ENCODE measurements at places on chromosomes 2 and 18.
A peak's percentile ranks its signal among the peaks of the same experiment; 100 is the strongest.

GRCh38 chr2:159455330-159455918 lies 160.9 kb downstream of the BAZ2B start:
- no peak for DNase-seq

DNA sequence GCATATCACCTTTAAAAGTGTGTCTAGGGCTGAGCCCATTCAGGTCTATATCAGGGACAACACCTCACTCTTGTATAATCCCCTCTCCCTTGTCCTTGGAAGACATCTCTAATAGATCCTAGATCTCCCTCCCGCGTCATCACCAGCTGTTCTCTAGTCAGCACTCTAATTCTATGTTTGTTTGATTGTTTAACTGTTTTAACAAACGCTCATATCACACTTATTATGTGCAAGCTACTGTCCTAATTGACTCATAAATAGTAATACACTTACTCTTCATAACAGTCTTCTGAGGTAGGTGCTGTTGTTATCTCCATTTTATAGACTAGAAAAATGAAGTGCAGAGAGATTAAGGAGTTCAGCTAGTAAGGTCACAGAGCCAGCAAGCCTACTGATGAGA lies 1.6 kb upstream of the ERMN start:
- DNase-seq: no peak

DNA sequence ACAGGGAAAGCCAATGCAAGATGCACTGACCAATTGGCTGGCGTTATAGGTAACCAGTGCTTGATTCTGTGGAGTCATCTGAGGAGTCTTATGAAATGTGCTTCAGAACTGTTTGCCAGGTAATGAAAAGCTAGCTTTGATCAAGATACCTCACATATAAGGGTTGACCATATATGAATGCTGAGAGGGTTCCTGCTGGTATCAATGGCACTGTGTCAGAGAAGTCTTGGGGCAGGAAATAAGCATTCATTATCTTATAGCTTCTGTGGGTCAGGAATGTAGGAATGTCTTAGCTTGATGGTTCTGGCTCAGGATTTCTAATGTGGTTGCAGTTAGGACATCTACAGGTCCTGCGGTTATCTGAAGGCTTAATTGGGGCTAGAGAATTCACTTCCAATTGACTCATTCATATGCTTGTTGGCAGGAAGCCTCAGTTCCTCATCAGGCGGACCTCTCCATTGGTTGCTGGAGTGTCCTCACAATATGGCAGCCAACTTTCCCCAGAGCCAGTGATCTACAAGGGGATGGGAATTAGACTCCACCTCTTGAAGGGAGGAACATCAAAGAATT lies 22.1 kb upstream of the TCF7L1 start:
- no peak for DNase-seq

DNA sequence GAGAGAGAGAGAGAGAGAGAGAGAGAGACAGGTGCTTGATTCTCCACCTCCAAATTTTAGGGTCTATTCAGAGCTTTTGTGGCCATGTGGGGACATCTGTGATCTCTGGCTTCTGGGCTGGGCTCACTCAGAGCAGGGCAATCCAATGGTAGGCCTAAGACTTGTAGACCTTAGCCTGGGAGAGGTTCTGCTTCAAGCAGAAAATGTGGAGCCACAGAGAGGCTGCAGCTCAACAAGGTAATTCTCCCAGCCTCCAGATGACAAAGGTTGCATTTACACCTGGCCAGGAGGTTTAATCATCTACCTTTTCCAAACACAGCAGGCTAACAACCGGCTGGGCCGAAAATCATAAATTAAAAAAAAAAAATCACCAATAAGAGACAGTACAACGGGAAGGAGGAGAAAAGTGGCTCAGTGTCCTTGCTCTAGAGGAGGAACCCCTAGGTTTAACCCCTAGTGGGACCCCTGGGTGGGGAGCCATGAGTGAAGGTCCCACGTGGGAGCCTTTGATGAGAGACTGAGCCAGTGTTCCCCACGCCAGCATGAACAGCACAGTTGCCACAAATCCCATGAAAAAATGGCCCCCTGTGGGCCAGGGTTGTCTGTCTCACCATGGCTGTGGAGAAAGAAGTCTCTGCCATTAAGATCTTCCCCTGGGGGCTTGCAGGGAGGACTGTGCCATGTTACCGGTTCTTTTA lies 124.0 kb upstream of the GATA6 start:
- DNase-seq: no peak

DNA sequence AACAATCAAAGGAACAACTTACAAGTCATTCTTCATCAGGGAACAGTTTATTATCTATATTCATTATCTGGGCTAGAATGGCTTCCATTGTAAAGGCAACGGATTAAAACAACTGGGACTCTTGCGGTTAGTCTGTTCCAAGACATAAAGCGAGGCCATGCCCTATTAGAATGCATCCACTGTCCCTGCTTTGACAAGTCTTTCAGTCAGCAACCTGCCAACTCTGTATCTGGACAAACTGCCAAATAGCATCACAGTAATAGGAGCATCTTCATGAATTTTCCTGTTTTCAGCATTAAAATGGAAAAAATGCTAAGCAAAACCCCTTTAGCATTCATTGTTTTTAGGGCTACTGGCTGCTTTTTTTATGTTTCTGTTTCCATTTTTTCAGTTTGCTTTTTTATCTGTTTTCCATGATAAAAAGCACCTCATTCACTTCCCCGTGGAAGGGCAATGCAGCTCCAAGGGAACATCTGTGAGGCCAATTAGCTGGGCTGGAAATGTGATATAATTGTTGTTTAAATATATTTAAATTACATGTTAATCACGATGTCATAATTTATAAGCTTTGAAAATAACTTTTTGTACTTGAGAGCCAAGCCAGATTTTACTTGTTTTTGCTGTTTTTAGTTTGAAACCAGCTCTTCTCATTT lies 834.3 kb downstream of the CPS1 start:
- no peak for DNase-seq

DNA sequence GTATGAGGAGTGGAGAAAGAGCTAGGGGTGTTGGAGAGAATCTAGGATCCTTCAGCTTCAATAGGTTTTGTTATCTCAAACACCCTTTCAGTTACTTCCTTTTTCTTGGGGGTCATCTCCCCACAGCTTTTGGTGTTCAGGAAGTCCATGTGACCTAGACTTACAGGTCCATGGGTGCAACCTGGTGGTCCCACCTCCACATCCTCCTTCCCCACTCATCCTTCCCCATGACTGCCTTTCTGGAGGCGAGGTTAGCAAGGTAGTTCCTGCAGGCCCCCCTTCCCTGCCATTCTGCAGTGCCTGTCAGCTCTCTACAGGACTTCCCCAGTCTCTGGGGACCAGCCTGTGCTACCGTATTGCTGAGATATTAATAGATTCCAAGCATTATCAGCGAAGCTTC lies 107.6 kb downstream of the TMEM17 start:
- no peak for DNase-seq

GRCh38 chr18:76522122-76522503 lies 27.1 kb upstream of the ZNF516 start:
- peak; percentile 43 for DNase-seq

GRCh38 chr2:181310967-181311366 lies 146.2 kb upstream of the ITGA4 start:
- no peak for DNase-seq

- DNase-seq: no peak
Measured at GRCh38 chr2:26578581-26578980, 62.6 kb downstream of the CIB4 start.

GRCh38 chr2:215870986-215871385 lies 142.4 kb downstream of the MREG start:
- DNase-seq: no peak

- DNase-seq: no peak
Measured at GRCh38 chr2:113162173-113162572, 11.6 kb upstream of the PSD4 start.
